G401 (cell line): ENCODE measurements at places on chromosomes 6 and 20. TPM values are rescaled to one million over a fixed set of nuclear protein-coding genes. Genes with fewer than 3 reads are reported as not detected.
A peak's percentile ranks its signal among the peaks of the same experiment; 100 is the strongest.

Gene FUT9
- total RNA-seq: 0.06 TPM in 1 of 2 replicates, not detected in the other

Gene PDE7B
- not detected in 2 replicates for total RNA-seq

Gene GRM1
- not detected in 2 replicates for total RNA-seq

Gene PREX1
- 6.1 and 8.9 TPM in 2 replicates for total RNA-seq

Gene PRSS35
- total RNA-seq: 0.07 TPM in 1 of 2 replicates, not detected in the other

DNA sequence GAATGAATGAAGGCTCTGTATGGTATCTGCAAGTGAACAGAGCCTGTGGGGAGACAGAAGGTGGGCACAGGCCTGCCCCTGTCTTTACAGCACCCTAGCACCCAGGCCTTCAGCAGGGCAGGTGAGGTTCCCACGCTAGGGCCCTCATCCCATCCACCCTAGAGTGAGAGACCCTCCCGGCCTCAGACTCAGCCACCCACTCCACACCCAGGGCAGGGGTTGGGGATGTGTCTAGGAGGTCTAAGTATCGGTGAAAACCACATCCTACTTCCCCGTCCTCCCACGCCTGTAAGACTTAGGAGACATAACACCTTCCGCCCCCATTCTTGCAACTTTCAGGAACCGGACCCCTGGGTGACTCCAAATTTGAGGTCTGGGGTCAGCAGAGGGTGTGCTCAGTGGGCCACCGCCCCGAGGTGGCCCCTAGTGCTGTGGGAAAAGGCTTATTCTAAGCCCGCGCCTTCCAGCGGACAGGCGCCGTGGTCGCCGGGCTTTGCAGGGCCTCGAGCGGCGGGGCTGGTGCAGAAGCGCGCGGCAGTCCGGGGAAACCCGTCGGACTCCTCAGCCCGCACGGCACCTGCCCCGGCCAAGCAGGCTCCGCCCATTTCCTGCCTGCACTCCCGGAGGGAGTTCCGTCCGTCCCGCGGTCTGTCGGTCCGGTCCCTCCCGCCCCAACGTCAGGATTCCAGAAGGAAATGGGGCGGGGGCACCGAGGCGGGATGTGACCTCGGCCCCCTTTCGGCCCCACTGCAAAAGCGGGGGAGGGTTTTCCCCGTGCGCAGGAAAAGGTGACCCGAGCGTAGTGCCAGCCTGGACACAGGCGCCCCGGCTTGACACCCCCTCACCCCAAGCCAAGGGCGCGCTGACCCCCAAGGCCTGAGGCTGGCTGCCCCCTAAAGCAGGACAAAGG, 868 bp downstream of the SAMD10 start:
- peak; percentile 65 for DNase-seq

GRCh38 chr6:38802497-38802896, 87.4 kb downstream of the DNAH8 start:
- DNase-seq: no peak

- DNase-seq: no peak
Measured at GRCh38 chr6:50362706-50363105, 313.0 kb upstream of the DEFB112 start.

DNA sequence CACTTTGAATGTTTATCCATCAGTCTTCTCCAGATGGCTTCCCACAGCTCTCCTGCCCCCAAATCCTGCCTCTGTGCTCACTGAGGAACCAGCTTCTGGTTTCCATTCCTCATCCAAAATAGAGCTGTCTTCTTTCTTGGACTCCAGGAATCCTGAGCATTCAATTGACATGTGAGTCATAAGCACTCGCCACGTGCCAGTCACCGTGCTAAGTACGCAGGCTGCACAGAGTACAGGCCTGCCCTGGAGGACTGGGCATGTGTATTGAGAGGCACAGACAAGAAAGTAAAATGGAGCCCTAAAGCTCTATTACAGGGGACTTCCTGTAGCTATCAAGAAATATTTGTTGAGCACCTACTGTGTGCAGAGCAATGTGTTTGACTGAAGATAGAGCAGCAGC, 39.7 kb upstream of the LRFN2 start:
- DNase-seq: no peak

GRCh38 chr6:159059141-159059540, 14.3 kb upstream of the TAGAP start:
- DNase-seq: no peak

GRCh38 chr6:133701633-133702331, 187.1 kb upstream of the TCF21 start:
- no peak for DNase-seq

GRCh38 chr20:14361509-14362345, 24.3 kb upstream of the FLRT3 start:
- DNase-seq: no peak

DNA sequence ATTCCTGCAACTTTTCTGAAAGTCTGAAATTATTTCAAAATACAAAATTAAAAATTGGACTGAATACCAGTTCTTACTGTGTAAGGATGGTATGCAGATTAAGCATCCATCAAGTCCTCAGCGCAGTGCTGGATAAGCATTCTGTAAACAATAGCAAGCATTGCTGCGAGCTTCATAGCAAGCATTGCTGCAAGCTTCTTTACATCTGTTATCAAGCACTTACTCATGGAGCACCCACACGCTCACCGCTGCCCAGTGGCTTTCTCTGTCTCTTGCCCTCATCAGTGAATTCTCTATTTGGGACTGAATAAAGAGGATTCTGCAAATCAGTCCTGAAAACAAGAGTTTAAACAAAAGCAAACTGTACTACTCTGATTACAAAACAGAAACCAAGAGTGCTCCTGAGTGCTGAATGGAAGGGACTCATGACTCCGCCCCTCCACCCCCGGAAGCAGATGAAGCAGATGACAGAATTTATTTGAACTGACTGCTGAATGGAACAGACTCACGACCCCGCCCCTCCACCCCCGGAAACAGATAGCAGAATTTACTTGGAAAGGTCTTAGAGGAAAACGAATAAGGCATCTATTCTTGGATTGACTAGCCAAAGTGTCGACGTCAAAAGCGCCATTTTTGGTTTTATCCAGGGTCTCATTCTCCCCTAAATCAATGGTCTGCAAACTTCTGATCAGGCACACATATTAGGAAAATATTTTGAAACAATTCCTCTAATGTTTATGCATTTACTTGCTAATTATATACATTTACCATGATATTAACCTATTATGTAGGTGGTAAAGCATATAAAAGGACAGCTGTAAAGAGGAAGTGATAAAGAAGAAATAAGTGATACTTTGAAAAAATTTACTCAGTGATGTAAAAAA, 22.1 kb upstream of the EYA2 start:
- no peak for DNase-seq

DNA sequence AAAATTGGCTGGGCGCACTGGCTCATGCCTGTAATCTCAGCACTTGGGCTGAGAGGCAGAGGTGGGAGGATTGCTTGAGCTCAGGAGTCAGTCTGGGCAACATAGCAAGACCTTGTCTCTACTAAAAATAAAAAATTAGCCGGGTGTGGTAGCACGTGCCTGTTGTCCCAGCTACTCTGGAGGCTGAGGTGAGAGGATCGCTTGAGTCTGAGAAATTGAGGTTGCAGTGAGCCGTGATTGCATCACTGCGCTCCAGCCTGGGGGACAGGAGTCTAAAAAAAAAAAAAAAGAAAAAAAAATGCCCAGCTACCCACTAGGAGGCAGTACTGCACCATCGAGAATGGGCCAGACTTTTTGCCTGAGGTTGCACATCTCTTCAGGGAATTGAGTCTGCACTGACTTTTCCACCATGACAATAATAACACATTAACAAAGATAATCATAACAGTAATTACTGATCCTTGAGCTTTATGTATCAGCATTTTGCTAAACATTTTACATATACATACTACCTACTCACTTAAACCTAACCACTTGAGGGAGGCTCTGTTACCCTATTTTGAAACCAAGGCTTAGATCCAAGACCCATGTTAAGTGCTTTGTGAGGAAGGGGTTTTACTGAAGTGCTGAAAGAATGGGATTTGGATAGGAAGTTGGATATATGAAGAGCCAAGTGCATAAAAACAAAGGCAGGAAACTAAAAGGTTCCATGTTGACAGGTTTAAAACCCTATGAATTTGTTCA, 21.0 kb downstream of the SRSF3 start:
- peak; percentile 47 for DNase-seq

- no peak for DNase-seq
Measured at GRCh38 chr6:2036710-2037023, 208.7 kb downstream of the GMDS start.

DNA sequence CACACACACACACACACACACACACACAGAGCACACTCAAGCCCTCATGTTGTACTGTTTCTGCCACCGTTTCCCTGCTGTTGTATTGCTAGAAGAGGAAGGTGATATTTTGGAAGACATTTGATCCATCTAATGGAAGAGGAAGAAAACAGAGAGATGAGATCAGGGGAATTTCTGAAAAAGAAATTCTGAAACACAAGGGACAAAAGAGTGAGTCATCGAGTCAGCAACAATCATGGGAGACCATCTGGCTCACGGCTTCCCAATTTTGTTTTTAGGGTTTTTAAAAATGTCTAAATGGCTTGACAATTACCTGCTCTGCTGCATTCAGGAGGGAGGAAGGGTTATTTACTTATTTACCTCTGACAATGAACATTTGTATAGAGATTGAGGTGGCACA, 22.0 kb downstream of the SOX4 start:
- DNase-seq: no peak

- peak; percentile 12 for DNase-seq
Measured at GRCh38 chr6:149065658-149066556, 251.6 kb upstream of the TAB2 start.

GRCh38 chr6:152651986-152652385, 14.8 kb upstream of the SYNE1 start:
- DNase-seq: no peak
